ENCODE measurements at places on chromosomes 7 and 10.

GRCh38 chr7:42065942-42066341 lies 171.1 kb downstream of the GLI3 start:
- DNase-seq, result no peak

DNA sequence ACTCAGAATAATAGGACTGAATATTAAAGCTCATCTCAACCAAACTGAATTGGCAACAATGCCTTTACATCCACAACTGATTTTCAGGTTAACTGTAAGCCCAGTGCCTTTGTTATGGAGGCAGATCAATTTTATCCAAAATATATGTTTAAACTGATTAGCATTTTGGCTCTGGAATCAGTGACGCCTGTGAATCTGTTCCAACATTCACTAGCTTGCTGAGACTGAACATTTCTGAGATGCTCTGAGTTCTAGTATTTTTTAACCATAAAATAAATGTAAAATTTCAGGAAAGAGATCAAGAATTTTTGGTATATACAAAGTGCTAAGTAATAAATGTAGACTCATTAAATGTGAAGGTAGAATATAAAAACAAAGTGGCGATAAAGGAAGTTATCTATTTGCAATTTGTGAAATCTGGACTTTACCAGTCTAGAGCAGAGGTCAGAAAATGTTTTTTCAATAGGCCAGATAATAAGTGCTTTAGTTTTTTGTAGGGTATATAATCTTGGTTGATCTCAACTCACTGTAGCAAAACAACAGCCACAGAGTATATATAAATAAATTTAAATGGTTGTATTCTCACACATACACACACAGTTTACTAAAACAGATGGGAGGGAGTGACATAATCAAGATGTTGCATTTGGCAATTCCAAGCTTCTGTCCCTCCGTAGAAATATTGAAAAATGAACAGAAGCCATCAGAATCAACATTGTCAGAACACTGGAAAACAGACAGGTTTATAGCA lies 560.3 kb downstream of the ZWINT start:
- DNase-seq, result no peak

GRCh38 chr10:98487649-98488048 lies 40.9 kb upstream of the HPS1 start:
- DNase-seq, result no peak

DNA sequence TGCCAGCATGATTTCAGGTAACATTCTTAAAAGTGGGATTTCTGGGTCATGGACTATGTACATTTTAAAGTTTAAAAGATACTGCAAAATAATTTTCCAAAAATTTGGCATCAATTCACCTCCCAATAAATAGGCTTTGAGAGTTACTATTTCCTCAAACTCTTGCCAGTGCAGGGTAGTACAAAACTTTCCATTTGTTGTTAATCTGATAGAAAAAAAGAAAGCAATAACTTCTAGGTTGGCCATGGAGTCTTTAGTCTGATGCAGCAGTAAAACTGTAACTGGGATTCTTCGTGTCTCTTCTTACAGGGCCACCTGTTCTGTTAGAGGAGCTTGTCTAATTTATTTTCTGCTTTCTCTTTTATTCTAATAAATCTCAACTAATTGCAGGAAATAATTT lies 241.1 kb downstream of the MAGI2 start:
- DNase-seq, result no peak

GRCh38 chr10:103566536-103566935 lies 73.0 kb downstream of the NEURL1 start:
- no peak for DNase-seq

GRCh38 chr7:43170571-43170970 lies 58.1 kb downstream of the HECW1 start:
- no peak for DNase-seq

DNA sequence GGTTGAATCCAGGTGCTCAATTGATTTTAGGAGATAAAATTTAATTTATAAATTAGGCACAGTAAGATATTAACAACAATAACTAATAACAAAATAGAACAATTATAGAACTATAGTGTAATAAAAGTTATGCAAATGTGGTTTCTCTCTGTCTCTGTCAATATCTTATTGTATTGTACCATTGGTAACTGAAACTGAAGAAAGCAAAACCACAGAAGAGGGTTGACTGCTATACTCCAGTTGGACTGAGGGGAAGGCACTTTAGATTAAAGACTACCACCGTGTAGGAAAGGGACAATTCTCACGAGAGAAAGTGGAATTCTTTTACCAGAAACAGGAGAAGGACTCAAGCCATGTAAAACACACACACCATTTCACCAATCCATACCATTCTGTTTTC lies 967.1 kb downstream of the PCDH15 start:
- no peak for DNase-seq

DNA sequence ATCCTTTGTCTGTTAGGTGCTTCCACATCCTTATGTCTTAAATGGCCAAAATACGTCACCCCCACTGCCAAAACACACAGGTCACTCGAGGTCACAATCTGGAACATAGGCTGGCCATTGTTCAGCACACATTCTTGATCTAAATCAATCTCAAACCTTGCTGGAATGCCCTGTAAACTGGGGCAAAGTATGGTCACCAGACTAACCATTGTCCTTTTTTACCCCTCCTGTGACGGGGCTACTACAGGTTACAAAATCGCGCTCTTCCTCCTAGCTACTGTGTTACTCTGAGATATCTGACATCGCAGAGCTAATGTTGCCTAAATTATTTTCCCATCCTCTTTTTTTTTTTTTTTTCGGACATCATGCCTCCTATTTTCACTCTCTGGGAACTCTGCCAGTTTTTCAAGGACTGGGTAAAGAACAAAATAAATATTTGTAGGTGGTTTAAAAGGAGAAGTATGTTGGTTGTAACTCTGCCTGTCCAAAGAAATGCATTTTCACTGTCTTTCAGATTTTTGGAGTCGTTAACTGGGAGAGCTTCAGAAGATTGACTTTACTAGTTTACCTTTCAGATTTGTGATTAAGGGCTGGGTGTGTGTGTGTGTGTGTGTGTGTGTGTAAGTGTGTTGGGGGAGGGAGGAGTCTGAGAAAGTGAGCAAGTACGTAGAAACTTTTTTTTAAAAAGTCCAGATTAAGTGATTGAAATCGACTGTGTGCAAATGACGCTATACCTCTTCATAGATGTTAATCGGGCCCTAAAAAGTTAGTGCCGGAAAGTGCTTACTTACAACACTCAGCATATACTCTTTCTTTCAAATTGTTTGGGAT lies 942 bp upstream of the KIAA1217 start:
- no peak for DNase-seq

GRCh38 chr10:13969792-13970140 lies 361.0 kb downstream of the FRMD4A start:
- DNase-seq, result no peak

DNA sequence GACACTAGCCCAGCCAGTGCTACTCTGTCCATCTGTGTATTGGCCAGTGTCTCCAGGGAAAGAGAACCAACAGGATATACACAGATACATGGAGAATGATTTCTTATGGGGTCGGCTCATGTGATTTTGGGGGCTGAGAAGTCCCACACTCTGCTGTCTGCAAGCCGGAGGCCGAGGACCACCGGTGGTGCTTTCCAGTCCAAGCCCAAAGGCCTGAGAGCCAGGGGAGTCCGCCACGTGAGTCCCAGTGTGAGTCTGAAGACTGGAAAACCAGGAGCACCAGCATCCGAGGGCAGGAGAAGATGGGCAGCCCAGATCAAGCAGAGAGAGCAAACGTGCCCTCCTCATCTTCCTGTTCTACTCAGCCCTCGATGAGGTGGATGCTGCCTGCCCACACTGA lies 71.5 kb downstream of the C10orf143 start:
- no peak for DNase-seq

DNA sequence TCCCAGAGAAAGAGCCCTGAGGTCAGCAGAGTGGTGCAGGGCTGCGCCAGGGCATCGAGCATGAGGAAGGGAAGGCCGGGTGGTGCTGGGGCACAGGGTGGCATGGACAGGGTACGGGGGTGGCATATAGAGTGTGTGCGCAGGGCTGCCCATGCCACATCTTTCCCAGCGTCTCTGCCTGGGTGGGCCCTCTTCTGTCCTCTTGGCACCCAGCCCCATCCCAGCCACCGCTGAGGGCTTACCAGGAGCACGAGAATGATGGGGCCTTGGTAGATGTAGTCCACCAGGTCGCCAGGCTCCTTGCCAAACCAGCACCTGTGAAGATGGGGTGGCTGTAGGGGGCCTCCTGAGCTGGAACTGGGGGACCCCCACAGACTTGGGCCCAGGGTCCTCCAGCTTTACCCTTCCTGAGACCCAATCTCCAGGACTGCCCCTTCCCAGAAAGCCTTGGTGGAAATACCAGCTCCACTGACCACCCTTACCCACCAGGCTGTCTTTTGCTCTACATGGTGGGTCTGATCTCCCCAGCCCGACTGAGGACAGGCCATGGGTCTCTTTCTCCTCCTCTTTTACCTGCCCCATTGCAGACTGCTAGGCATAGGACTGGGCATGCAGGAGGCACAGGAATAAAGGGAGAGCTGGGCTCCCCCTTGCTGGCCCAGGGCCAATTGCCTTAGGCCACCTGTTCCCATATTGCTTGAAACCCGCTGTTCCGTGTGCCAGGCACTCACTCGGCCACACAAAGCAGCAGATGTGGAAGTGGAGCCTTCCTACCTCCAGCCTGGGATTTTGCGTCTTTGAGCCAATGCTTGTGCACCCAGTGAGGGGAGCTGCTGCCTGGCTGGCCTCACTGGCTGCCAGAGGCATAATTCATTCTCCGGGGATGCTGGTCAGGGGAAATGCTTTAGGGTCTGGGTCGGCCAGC lies 21.7 kb downstream of the CRHR2 start:
- peak; percentile 69 for DNase-seq

DNA sequence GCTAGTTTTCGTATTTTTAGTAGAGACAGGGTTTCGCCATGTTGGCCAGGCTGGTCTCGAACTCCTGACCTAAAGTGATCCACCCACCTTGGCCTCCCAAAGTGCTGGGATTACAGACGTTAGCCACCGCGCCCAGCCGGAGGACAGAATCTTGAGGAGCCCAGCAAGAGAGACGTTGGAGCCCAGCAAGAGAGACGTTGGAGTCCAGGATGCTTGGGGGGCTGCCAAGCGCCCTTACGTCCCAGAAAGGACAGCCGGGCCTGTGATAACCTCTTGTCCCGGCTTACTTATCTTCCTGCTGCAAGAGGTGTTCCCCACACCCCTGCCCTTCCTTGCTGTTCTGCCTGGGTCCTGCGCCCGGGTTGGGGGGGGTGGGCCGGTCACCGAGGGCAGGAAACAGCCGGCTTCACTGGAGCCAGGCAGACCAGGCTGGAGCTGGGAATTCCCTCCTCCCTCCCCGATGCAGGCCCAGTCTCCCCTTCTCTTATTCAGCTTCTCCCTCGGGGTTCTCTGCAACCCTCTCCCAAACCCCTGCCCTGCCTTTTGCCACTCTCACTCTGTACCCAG lies 1.9 kb upstream of the EPHB4 start:
- DNase-seq, result no peak

All from NCI-H2107 (cell line).